Activated CD4-positive, alpha-beta memory T cell treated with anti-CD3 and anti-CD28 coated beads for 36 hours (primary cell): ENCODE measurements at places on chromosomes 6 and 20.

DNA sequence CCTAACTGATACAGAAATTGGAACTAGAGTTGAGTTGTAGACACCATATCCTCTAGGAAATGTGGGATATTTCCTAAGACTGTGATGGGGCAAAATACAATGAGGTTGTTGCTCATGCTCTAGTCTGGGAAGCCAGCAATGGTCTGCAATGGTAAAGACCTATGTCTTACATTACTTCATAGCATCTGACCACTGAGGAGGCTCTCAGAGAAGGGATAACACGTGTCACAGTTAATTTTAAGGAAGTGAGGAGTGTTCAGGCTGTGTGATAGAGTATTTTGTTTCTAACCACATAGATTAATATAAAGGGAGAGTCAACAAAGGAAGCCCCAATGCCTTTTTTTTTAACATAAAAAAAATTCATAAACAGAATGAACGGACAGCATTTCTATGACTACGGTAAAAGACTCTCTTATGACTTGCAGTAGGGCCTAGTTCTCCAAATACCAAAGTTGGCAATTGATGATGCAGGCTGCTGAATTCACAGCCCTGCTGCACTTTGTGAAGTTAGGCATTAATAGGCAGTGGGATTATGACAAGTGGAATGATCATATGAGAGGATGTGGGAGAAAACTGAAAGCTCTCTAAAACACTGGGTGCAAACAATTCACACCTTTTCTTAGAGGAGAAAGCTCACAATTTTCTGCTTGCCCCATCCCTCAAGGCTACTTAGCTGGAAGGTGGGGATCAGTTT lies 13.7 kb downstream of the KCNS1 start:
- no peak for DNase-seq

GRCh38 chr20:60300374-60300773 lies 342.2 kb downstream of the CDH26 start:
- DNase-seq, result no peak

DNA sequence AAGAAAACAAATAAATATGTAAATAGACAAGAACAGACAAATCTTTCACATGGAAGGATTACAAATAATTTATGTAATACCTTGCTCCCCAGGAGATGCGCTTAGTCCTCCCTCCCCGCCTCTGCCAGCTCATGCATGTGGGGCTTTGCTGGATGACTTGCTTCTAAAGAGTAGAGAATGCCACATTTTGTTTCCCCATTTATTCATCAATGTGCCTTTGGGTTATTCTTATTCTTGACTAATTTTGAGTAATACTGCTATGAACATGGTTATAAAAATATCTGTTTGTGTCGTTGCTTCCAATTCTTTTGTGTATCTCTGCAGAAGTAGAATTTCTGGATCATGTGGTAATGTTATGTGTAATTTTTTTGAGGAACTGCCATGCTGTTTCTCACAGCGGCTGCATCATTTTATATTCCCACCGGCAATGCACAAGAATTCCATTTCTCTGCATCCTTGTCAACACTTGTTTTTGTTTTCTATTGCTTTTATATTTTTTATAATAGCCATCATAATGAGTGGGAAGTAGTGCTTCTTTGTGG lies 23.8 kb upstream of the DUSP22 start:
- no peak for DNase-seq

DNA sequence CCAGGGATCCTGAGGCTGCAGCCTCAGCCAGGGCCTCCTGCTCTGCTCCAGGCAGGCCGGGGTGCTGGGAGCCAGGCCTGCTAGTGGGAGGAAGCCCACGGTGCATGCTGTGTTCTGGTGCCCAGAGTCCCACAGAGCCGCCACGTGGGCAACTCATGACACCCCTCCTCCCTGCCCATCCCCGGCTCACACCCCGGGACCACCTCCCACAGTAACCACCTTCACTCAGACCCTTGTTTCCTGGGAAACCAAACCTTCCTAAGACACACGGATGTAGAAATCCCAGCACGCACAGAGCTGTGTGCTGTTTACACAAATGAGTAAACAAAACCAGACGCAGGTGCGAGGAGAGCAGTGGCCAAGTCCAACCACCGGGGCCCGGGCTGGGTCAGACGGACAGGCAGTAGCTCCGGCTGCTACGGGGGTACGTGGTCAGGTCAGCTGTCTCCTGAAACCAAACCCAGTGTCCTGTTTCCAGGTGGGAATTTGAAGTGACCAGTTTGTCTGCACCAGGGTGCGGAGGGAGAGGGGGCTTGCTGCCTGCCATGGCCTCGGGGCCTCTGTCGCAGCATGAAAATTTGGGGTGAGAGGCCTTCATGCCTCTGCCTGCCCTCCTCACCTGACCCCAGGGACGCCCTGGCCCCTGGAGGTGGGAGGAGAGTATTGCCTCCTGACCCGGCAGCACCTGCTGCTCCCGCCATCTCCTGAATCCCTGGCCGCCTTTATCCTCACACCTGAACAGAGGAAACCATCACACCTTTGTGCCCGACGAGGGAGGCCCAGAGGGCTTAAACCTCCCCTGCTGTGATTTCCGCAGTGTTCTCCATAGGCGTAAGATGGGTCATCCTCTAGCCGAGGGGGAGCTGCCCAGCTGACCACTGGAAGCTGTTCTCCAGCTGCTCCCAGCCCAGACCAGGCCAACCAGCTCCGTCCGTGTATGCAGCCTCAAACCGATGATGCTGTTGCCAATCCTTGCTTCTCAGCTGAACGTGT lies 52.0 kb upstream of the SMOC2 start:
- DNase-seq, result no peak

- peak; percentile 12 for DNase-seq
Measured at GRCh38 chr6:741410-742339, 48.7 kb upstream of the EXOC2 start.

GRCh38 chr6:138815797-138816528 lies 20.1 kb downstream of the ECT2L start:
- no peak for DNase-seq

DNA sequence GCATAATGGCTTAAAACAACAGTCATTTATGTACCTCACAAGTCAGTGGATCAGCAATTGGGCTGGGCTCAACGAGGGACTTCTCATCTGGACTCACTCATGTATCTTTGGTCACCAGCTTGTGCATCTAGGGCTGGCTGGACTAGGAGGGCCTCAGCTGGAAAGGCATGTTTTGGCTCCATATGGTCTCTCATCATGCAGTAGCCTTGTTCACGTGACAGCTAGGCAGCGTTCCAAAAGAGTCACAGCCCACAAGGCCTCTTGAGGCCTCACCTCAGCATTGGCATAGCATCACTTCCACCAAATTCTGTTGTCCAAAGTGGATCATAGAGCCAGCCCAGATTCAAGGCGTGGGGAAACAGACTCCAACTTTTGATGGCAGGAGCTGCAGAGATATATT lies 110.1 kb downstream of the MAFB start:
- DNase-seq, result no peak

DNA sequence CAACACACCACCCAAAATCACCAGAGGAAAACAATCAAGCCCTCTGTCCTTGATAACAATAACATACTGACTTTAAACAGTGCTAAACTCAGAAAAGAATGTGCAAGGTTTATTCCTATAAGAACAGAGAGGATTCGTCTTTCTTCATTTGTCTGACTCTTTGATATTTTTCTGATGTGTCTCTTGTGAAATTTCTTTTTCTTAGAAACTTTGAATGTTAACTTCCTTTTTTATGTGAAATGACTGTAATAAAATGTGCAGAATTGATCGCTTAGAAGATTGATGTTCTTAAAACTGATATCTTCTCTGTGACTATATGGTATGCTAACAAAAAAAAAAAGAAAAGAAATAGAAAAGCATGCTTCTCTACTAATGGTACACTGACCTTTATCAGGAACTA lies 947.4 kb upstream of the CITED2 start:
- no peak for DNase-seq
